Renal pelvis (tissue), 12 donors: ENCODE measurements at places on chromosomes 16 and 17.

GRCh38 chr17:63826468-63827001 lies 696 bp upstream of the PSMC5 start:
- DNase-seq = no peak

GRCh38 chr17:20989481-20989880 lies 53.3 kb downstream of the USP22 start:
- no peak for DNase-seq

GRCh38 chr17:40932608-40933007 lies 4.8 kb downstream of the KRT23 start:
- DNase-seq = no peak

DNA sequence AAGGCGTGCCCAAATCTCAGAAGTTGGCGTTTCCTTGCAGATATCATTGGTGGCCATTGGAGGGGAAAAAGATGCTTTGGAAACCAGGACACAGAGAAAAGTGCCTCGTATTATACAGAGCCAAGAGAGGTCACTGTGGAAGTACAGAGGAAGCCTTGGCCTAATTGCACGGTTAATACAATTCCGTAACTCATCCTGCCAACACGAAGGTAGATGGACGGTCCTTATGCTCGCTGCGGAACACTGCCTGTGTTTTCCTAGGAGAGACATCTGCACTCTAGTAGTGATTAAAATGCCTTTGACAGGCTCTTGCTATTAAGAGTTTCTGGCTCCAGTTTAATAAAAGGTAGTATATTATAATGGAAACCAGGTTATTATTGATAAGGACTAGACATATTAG lies 536.4 kb downstream of the WWOX start:
- no peak for DNase-seq

GRCh38 chr17:28997806-28998205 lies 8.0 kb downstream of the SEZ6 start:
- DNase-seq = no peak

- DNase-seq = no peak
These were observed at the start of gene PRAC2 for GRCh38 chr17:48722915-48723422. Gene PRAC2, plus strand, starts transcription at chr17:48723185. Its CDS starts 1,226 bp downstream, at chr17:48724411.

- DNase-seq = no peak
These were observed 12.2 kb downstream of the RPL19 start for GRCh38 chr17:39212195-39212810.

DNA sequence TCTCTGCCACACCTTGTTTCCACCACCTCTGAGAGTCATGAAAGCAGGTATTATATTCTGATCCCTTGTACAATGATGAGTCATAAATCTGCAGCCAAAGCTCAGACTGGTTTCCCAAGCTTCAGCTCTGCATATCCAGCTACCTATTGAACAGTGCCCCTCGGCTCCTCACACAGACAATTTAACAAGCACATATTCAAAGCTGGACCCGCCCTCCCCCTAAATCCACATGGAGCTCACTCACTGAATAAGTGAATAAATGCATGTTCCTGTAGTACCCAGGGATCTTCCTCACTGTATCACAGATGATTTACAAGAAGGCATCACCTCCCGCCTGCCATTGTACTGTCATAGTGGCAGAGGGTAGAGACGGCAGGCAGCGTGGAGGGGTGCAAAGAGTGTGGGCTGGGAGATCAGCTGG lies 516.4 kb downstream of the GRIN2A start:
- DNase-seq = no peak

GRCh38 chr17:20948984-20949777 lies 93.6 kb downstream of the USP22 start:
- no peak for DNase-seq

- no peak for DNase-seq
These were observed 669.4 kb downstream of the CDH11 start for GRCh38 chr16:64452446-64452845.

- no peak for DNase-seq
These were observed 32.2 kb downstream of the HSD17B2 start for GRCh38 chr16:82067042-82067803.

GRCh38 chr17:78314683-78315354 lies 45.1 kb downstream of the SOCS3 start:
- DNase-seq = no peak

GRCh38 chr17:17348872-17349723 lies 45.9 kb downstream of the NT5M start:
- no peak for DNase-seq

DNA sequence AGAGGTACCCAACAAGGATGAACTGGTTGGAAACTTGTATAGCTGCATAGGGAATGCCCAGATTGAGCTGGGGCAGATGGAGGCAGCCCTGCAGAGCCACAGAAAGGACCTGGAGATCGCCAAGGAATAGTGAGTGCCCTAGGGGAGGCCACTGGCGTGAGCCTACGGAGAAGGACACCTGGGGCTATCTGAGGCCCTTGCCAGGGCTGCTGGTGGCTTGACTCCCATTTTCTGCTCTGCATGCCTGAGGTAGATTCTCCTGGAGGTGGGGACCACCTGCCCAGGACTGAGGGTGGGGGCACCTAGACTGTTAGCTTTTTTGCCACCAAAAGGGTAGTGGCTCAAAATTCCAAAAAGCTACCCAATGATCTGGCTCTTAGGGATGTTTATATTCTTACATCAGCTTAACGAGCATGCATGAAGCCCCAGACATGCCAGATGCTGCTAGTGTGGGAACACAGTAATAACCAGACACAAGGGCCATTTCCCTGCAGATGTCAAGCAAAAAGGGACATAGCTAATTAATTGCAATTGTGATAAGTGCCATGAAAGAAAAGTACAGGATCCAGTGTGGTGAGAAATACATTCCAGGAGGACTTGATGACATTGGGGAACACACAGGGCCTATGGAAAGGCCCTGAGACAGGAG lies 8.8 kb downstream of the ODAD4 start:
- DNase-seq = no peak

- DNase-seq = no peak
These were observed 869.5 kb upstream of the SOX9 start for GRCh38 chr17:71251276-71251675.

DNA sequence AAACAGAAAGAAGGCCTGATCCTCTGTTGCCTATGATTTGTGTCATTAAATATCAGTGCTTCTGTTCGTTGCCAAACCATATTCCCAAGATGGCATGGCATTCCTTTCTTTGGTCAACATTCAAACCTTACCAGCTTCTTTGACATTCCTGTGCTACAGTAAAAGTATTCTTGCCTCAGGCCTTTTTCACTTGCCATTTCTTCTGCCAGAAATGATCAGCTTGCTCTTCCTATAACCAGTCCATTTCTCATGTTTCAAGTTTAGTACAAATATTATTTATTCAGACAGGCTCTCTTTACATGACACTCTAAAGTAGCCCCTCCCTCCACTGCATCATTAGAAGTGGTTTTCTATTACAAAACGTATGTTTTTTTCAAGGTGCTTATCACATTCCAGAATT lies 278.3 kb downstream of the KCNJ2 start:
- DNase-seq = no peak

DNA sequence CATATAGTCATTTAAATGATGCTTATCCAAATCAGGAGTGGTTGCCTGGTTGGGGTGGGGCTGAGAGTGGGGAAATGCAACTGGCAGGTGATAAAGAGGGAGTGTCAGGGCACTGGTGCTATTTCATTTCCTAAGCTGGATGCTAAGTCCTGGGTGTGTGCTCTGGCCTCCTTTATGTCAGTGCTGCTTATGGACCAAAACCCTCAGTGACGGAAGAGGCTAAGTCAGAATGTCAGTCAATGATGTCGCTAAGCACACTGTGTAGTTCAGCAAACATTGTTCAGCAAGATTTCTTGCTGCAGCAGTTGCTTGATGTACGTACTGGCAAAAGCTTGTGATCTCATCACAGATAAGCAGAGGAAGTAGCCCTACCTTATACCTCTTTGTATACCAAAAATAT lies 16.4 kb upstream of the FLCN start:
- no peak for DNase-seq

DNA sequence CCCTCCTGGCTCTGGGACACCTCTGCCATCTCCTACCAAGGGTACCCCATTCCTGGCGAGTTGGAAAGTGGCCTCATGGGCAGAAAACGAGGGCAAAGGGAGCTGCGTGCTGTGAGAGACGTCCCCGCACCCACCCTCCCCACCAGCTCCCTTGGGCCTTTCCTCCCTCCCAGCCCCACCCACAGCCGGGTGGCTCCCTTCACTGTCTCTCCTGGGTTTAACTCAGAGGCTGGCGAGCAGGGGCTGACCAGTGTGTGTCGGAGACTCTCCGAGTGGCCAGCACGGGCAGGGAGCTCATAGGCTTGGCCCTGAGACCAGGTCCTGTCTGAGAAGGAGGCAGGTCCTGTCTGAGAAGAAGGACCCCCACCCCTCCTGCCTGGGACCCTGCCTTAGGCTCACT lies 26.1 kb downstream of the METRNL start:
- no peak for DNase-seq
